Lower lobe of right lung (tissue), 2 donors: ENCODE measurements at places on chromosomes 11 and 22.

DNA sequence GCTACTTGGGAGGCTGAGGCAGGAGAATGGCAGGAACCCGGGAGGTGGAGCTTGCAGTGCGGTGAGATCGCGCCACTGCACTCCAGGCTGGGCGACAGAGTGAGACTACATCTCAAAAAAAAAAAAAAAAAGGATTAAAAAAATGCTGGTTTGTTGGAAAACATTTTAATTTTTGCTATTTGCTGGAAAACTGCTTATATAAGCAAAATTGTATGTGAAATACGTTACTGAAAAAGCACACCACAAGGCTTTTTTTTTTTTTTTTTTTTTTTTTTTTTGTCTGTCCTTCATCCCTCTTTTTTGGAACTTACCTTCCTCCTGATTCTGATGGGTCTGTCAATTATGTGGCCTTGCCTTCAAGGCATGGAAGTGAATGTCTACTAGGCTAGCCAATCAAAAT lies 40.8 kb downstream of the DCDC1 start:
- no peak for DNase-seq

GRCh38 chr11:118295815-118296454 lies 8.6 kb upstream of the CD3E start:
- DNase-seq = no peak

DNA sequence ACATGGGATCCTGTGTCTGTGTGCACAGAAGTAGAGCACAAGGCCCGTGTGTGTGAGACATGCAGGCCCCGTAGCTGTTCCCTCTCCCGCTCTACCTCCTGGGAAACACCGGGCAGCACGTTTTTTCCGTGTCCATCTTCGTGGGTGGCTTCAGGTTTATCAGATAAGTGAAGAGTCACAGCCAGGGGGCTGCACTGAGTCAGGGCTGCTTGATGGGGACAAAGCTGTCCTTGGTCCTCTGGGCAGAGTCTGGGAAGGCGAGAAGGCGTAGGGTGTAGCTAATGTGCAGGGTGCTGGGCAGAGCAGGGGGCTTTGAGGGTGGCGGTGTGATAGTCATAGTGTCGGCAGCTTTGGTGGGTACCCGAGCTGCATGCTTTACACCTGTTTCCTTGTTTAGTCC lies 23.7 kb downstream of the INCENP start:
- DNase-seq = peak; percentile 21

GRCh38 chr11:83779876-83780275 lies 493.7 kb upstream of the CCDC90B start:
- DNase-seq = no peak

DNA sequence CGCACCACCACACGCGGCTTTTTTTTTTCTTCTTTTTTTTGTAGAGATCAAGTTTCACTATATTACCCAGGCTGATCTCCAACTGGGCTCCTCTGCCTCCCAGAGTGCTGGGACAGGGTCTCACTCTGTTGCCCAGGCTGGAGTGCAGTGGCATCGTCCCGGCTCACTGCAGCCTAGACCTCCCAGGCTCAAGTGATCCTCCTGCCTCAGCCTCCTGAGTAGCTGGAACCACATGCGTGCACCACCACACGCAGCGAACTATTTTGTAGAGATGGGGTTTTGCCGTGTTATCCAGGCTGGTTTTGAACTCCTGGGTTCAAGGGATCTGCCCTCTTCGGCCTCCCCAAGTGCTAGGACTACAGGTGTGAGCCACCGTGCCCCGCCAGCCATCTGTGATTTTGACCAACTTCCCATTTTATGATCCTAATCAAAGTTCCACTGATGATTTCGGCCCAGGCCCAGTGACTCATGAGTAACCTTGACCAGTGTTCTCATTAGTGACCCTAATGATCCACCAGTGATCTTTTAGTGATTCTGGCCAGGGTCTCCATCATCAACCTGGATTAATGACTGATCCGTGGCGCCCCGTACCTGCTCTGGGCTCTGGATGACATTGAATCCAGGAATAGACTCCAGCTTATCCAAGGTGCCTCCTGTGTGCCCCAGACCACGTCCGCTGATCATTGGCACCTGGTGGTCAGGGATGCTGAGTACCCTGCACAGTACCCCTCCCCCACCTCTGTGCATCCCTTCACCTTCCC lies 1.7 kb downstream of the TYMP start:
- peak; percentile 46 for DNase-seq

- DNase-seq = peak; percentile 51
These were observed 94.7 kb upstream of the RASSF10 start for GRCh38 chr11:12914400-12914912.

DNA sequence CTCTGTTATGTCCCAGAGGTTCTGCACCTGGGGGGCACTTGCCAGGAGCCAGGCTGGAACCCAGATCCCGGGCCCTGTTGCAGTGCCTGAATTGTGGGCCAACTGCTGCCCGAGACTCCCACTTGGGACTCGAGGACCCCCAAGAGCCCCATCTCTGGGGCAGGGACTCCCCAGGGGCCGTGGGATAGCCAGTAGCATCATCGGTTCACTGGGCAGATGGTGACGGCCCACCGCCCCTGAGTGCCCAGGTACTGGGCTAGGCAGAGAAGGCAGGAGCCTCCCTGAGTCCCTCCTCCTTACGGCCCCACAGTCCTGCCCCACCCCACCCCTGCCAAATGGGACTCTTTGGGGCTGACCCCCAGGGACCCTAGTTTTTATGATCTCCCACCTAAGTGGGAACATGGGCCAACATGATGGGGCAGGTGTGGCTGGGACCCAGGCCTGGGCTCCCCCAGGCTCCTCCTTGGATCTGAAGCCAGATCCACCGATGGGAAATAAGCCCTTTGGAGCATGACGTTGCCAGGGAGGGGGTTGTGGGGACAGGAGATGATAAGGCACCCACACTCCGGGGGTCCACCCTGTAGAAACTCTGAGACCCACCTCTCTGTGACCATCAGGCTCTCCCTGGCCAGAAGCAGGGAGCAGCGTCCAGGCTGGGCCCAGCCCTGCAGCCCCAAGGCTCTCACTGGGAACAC lies 94.5 kb upstream of the FGF3 start:
- DNase-seq = peak; percentile 34

GRCh38 chr22:45548247-45548840 lies 45.7 kb downstream of the FBLN1 start:
- DNase-seq = no peak

GRCh38 chr11:73286240-73286810 lies 14.2 kb downstream of the P2RY6 start:
- DNase-seq = no peak

DNA sequence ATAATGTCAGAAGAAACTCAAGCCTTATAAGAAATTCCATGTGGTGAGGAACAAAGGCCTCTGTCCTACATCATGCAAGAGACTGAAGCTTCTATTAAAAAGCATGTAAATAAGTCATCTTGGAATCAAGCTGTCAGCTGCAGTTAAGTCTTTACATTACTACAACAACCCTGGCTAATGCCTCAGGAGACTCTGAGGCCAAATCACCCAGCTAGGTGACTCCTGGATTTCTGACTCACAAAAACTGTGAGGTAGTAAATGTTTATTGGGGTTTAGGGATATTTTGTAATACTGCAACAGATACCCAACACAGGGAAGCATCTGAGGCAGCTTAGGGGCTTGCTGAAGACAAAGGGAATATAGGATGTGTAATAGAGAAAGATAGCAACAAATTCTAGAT lies 89.6 kb downstream of the C11orf87 start:
- DNase-seq = no peak

DNA sequence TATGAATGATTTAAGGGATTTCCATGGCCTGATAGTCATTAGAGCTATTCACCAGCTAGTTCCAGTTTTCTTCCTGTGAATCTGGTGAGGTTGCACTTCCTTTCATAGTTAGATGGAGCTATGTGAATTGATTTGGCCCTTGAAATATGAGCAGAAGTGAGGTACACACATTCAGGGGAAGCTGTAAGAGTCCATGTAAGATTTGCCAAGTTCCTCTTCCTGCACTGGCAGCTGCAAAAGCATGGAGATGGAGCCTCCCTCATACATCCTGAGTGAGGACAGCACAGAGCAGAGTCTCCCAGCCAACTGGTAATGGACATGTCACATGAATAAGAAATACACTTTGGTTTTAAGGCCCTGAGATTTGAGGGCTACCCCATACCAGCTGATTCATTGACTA lies 111.7 kb downstream of the CD44 start:
- no peak for DNase-seq

- no peak for DNase-seq
These were observed 40.7 kb upstream of the CLMP start for GRCh38 chr11:123235656-123236261.

DNA sequence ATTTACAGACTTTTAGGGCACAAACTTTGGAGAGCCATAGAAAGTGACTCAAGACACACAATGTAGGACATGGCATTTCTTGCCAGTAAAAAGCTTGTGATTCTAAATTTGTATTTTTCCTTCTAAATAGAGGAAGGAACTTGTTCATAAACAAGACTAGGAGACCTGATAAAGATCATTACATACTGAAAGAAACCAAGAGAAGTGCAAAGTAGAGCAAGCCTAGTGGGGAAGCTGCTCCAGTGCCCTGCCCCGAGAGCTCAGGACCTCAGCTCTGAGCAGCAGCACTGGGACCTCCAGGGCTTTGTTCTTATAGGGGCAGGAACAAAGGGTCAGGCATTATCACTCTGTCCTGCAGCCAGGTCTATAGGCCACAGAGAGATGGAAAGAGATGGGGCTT lies 7.2 kb downstream of the IRAG1 start:
- DNase-seq = no peak

DNA sequence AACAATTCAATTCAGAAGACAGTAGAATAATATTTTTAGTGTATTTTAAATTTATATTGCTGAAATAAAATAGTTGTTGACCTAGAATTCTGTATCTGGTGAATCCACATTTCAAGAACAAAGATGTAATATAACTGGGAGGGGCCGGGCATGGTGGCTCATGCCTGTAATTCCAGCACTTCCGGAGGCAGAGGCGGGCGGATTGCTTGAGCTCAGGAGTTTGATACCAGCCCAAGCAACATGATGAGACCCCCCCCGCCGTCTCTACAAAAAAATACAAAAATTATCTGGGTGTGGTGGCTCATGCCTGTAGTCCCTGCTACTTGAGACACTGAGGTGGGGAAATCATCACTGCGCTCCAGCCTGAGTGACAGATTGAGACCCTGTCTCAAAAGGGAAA lies 72.6 kb downstream of the CD82 start:
- no peak for DNase-seq

DNA sequence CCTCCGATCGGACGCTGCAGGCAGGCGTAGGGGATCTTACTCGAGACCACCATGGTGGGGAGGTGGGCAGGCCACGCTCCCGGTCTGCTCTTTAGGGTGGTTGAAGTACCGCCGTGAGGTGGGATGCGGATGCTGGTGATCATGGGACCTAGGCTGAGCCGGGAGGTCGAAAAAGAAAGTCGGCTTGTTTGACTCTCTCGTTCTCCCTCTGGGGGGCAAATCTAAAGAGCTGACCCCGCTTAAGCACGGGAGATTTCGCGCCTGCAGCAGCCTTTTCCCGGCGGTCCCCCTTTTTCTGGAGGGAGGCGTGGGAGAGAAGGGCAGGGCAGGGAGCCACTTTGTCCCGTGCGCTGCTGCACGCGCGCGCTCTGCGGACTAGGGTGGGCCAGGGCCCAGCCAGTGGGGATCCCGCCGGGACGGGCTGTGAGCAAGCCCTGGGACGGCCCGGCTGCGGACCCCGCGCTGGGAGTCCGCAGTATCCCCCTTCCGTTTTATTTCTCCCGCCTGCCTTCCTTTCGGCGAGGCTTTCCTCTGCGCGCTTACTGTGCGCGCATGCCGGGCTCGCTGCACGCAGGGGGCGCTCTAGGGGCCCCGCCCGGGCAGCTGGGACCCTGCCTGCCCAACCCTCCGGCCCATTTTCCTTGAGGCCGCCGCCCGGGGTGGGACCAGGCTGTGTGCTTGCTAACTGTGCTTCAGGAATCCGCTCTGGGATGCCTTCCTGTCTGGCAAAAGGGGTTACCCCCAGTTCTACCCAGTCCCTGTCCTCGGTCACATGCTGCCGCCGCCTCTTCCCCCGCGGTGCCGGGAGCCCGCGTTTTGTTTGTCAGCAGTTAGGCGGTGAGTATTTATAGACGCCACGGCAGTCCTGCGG lies 81.0 kb downstream of the PRR5L start:
- DNase-seq = peak; percentile 69

GRCh38 chr22:44869196-44869595 lies 116.8 kb downstream of the ARHGAP8 start:
- DNase-seq = no peak

DNA sequence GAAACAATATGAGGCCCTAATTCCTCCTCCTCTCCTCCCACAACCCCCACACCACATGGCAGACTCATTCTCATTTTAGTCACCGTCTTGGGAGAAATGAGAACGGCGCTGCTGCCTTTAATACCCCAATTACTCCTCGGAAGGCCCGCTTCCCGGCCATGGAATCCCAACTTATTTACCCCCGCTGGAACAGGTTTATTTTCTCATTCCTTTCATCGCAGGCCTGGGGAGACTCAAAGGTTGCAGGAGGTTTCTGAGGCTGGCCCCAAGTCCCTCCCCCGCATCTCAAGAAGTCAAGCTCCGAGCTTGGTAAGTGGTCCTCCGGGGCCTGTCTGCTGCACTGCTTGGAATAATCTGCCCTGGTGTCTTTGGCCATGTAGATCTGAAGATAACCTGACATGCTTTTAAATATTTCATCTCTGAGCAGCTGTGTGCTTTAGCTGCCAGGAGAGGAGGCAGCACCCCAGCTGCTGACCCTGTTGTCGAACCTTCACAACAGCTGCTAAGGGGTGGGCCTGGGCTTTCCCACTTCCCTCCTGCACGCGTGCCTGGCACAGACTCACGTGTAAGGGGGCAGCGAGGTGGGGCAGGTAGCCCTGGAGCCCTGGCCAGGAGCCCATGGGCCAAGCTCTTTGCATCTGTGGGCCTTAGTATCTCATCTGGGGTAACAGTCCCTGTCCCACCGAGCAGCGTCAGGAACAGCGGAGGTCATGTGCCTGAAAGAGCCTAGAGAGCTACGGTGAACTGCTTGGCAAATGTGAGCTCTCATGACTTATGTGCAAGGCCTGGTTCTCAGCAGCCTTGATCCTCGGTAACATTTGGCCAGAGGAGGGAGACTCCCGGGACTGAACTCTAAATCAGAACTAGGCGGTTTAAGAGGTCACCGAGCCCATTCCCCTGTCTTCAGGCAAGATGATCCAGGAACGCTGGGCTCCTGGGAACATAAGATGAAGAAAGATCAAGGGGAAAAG lies 164.6 kb downstream of the ST3GAL4 start:
- no peak for DNase-seq

- DNase-seq = peak; percentile 61
These were observed 55.5 kb downstream of the CLPB start for GRCh38 chr11:72378704-72379383.

GRCh38 chr11:124870430-124870829 lies 5.2 kb downstream of the ROBO3 start:
- DNase-seq = no peak
